Stimulated activated CD8-positive, alpha-beta memory T cell treated with anti-CD3 and anti-CD28 coated beads, Interleukin-4, amount 100 ng/mL, for 1 hour (primary cell): ENCODE measurements at places on chromosomes 6 and 20.

- DNase-seq, result no peak
Observed at GRCh38 chr20:10113746-10114145, 79.0 kb downstream of the ANKEF1 start.

GRCh38 chr20:35883336-35883777 lies 70.9 kb downstream of the SCAND1 start:
- no peak for DNase-seq

GRCh38 chr6:43078691-43079090 lies 2.6 kb downstream of the PTK7 start:
- no peak for DNase-seq

DNA sequence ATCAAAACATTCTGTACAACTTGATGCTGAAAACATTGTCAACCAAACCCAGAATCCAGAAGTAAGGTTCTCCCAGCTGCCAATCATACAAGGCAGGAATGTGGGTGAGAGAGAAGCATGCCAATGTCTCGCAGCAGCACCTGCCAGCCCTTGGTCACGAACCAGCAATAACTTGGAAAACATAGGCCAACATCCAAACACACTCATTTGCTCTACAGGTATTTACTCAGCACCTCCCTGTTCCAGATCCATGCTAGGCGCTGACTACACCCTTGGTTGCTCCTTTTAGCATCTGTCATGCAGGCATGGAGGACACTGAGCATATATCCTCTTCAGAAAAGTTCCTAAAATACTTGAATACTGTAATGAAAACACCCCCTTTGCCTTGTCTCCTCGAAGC lies 63.6 kb downstream of the FAXC start:
- no peak for DNase-seq

DNA sequence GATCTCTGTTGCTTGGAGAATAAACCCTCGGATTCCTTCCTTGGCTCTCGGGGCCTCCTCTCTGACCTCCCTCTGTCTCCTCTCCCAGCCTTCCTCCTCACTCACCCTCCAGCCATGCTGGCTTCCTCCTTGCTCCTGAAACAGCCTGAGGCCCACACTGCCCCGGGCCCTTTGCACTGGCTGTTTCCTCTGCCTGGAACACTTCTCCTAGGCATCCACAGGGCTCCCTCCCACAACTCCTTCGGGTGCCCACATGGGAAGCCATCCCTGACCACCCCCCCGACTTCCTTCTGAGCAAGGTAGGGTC lies 87.7 kb downstream of the CEBPB start:
- no peak for DNase-seq

- DNase-seq, result no peak
Observed at GRCh38 chr20:37519508-37520418, 1.3 kb upstream of the NNAT start.

DNA sequence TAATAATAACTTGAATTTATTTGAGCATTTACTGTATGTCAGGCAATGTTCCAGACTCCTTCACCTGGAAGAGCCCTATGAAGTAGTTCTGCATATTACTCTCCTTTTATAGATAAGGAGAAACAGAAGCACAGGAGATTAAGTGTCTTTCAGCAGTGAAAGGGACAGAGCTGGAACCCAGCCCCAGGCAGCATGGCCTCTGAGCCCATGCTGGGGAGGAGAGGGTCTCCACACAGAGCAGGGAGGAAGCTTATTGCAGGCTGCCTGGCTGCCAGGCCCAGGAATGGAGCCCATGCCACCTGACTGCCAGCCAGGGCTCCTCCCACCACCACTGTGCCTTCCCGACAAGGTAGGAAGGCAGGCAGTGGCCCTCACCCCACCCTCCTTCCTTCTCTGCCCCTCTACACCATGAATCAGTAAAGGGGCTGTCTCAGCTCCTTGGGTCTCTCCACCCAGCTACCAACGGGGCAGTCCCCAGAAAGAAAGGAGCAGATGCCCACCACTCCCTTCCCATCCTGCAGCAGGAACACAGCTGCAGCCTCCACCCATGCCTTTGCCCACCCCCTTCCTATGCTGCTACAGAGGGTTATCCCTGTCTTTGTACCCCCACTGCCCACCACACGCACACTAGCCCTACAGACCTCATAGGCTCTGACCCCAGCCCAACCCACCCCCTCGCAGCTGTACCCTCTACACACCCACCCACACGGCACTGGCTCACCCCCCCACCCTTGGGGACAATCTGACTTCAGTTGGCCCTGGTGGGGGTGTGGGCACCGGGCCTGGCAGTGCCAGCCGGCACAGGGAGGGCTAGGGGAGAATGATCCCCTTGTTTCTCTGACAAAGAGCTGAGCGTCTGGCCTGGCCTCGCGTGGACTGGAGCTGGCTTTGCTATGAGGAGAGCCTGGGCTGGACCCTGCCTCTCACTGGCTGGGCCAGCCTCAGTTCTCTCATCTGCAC lies 41.8 kb downstream of the TFEB start:
- DNase-seq, result no peak
